ENCODE measurements at places on chromosomes 16 and 17.

DNA sequence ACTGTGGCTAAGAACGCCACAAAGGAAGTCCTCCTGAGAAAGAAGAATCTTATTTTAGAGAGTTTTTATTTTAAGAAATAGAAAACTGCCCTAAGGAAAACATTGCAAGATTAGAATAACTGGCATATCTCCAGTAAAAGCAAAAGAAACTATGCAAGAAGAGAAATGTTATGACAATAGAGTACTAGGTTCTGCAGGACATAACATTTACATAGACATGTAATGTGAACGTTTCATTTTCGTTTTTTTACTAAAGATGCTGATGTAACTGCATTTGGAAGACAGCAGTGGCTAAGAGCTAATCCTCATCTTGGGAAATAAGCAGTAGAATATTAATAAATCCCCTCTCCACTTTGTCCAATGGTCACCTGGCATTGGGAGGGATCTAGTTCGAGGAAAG is 7.8 kb upstream of the ASGR2 start:
- H3K4me1 ChIP-seq: no peaks in the 10 kb centered on the region
- H3K36me3 ChIP-seq: no peaks in the 10 kb centered on the region
- no peak overlapping the region for H3K27ac ChIP-seq
- DNase-seq: no peak

GRCh38 chr16:55992551-55992950 is 117.4 kb upstream of the CES5A start:
- H3K36me3 ChIP-seq: no peaks in the 10 kb centered on the region
- no peaks in the 10 kb centered on the region for H3K4me1 ChIP-seq
- no peak overlapping the region for H3K4me3 ChIP-seq
- no peaks in the 10 kb centered on the region for H3K27me3 ChIP-seq

DNA sequence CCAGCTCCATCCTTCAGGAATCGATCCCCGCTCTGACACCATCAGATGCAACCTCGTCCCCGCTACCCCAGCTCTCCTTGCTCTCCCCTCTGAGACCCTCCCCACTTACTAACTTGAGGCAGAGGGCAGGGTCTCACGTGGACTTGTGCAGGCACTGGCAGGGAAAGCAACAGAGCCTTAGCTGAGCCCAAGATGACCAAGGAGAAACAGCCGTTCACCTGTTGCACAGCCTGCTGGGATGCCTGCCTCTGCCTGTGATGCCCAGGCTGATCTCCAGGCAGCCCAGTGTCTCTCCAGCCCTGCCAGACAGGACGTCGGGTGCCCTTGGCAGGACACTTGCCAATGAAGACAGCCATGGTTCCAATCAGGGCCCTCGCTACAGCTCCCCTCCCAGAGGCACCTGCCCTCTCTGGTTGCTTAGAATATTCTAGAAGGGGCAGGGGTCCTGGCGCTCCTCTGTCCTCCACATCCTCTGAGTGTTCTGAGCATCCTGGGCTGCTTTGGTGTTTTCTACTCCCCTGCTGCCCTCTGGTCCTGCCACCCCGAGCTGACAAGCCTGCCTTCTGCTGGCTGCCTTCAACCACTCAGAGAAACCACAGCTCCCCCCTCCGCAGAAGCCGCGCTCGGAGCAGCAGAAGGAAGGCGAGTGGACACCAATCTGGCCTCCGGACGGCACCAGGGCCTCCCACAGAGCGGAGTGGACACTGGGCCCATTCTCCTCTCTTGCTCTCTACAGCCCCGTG is 6.7 kb downstream of the CEP295NL start:
- DNase-seq: no peak
- H3K27ac ChIP-seq: no peak overlapping the region
- no peaks in the 10 kb centered on the region for H3K36me3 ChIP-seq

GRCh38 chr17:50955667-50956120 is 89.5 kb upstream of the TOB1 start:
- no peak for DNase-seq
- H3K27me3 ChIP-seq: no peaks in the 10 kb centered on the region
- H3K4me1 ChIP-seq: peaks cover 4% of the 10 kb centered on the region

DNA sequence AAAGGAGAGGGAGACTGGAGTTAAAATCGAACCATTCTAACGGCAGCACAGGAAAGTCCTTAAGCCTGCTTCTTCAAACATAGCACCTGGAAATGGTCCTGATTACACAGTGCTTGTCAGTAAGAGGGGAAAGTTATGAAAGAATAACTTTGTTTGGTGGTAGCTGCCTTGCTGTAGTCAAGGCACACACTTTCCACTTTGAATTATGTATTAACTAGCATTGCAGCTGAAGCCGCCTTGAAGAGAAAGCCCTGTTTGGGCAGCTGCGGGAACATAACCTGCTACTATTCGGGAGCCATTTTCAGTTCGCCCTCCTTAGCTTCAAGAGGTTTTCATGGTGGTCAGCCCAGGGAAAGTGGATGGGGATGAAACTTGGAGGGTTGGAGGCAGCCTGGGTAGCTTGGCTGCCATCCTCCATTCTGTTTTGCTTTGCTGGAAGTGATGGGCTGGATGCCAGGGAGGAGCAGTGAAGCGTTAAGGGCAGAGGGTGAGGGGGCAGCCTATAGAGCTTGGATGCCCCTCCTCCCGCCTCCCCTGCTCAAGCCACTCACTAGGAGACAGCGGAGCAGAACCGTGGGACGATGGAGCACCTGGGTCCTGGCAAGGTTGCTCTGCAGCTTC is 5.3 kb upstream of the HAS3 start:
- no peaks in the 10 kb centered on the region for H3K36me3 ChIP-seq
- DNase-seq: no peak
- H3K4me3 ChIP-seq: no peak overlapping the region
- H3K27ac ChIP-seq: no peak overlapping the region

DNA sequence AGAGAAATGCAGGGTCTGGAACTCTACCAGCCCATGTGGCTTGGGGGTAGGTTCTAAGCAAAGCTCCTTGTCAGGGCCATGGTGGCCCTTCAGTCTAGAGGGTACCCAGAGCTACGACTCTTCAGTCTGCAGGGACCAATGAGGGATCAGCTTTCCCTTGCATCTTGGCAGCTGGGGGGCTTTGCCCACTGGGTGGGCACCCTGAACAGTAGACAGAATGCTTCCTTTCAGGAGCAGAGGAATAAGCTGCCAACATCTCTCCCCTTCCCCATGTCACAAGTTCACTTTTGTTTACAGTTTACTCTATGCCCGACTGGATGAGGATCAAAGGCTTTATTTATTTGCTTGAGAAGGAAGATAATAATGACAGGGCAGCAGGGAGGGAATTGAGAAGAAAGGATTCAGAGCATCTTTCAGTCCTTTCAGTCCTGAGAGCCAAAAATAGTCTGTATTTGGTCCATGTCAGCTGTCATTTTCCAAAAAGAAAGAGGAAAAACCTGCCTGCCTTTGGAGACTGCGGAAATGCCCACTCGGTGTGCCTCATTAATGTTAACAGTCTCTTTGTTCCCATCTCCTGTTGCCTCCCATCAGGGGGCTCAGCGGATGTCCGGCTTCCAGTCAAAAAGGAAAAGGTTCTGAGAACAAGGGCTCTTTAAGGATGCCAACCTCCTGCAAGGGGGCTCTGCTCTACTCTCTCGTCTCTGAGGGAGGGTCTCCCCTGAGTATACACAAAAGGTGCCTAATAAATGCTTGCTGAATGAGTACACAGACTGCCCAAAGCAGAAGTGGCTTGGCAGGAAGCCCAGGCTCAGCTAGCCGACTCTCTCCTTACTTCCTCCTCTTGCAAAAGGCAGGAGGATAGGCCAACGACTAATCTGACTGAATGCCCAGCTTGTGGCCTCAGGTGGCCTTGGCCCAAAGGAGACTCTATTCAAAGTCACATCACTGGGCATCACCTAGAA is 17.1 kb downstream of the TRAF4 start:
- H3K36me3 ChIP-seq: peaks cover 23% of the 10 kb centered on the region
- H3K27me3 ChIP-seq: no peaks in the 10 kb centered on the region
- no peak for DNase-seq
- H3K4me1 ChIP-seq: no peaks in the 10 kb centered on the region
- H3K4me3 ChIP-seq: no peak overlapping the region
- H3K27ac ChIP-seq: no peak overlapping the region

DNA sequence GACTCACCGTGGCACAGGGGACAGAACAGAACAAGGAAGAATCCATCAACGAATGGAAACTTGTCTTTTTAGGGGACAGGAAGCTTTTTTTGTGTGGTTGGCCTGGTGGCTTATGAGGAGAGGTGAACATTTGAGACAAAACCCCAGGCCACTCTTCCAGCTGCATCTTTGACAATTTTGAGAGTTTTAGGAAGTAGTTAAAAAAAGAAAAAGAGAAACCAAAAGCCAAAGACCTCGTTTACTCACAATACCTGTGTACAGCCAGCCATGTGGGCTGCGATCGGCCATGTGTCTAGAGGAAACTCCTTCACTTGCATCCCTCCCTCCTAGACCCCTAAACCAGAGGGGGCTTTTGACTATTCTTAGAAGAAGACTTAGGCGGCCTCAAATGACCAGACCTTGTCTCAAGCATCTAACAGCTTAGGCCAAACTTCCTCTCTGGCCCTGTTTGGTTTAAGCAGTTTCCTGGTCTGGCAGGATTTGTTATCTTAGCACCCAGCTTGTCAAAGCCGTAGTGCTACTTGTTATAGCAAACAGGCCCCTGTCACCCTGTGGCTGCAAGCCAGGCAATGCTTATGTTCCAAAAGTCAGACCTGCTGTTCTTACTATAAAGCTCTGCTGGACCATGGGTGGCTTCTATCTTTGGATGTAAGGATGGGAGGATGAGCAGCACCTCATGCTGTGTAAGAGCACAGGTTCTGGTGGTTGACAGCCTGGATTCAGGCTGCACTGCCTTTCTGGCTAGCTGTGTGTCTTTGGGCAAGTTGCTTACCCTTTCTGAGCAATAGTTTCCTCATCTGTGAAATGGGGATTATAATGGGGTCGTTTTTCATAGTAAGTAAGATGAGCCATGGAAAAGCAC is 17.7 kb downstream of the KSR1 start:
- peak overlapping the region; percentile 73 for H3K27ac ChIP-seq
- H3K36me3 ChIP-seq: no peaks in the 10 kb centered on the region
- peak; percentile 63 for DNase-seq
- H3K27me3 ChIP-seq: no peaks in the 10 kb centered on the region
- H3K4me3 ChIP-seq: peak overlapping the region; percentile 23

DNA sequence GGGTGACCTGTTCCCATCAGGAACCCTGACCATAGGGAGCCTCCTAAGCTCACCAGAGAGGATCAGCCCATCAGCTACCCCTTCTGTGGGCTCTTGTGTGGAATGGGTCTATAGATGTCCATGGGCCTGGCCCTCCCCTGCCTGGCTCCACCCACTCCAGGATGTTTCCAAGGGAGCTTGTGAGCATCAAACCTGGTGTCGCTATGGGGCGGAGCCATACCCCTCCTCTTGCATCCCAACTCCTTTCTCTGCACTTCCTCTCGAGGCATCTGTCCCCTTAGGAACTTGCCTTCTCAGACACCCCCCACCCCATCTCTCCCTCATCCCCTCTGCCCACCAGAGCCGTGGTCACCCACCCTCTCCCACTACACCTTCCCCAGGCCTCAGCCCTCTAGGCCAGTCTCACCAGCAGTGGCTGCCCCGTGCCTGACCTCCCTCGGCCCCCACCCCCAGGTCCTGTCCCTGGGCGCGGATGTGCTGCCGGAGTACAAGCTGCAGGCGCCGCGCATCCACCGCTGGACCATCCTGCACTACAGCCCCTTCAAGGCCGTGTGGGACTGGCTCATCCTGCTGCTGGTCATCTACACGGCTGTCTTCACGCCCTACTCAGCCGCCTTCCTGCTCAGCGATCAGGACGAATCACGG is 10.4 kb downstream of the KCNH6 start:
- peaks cover 6% of the 10 kb centered on the region for H3K4me1 ChIP-seq
- no peak overlapping the region for H3K27ac ChIP-seq
- no peak for DNase-seq
- peaks cover 1% of the 10 kb centered on the region for H3K27me3 ChIP-seq
- H3K36me3 ChIP-seq: no peaks in the 10 kb centered on the region

GRCh38 chr17:79960788-79961522 is 74.7 kb downstream of the TBC1D16 start:
- H3K27ac ChIP-seq: no peak overlapping the region
- DNase-seq: no peak
- H3K27me3 ChIP-seq: no peaks in the 10 kb centered on the region
- no peaks in the 10 kb centered on the region for H3K36me3 ChIP-seq
- no peaks in the 10 kb centered on the region for H3K4me1 ChIP-seq

DNA sequence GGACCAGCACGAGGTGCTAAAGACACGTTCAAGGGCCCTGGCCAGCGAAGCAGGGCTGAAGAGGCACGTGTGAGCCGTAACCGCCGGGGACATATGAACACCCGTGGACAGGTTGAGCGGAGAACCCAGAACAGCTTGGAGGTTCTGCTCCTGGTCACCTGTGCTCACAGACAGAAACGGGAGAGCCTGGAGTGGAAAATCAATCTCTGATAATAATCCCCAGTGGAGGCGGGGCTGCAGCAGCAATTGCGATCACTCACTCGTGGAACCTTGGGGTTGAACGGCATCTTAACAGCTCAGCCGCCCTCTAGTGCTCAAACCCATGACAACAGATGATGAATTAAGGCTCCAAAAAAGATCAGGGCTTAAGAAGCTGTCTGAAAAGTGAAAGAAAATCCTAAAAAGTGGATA is 25.6 kb downstream of the WIPI1 start:
- no peak overlapping the region for H3K27ac ChIP-seq
- no peaks in the 10 kb centered on the region for H3K27me3 ChIP-seq
- peak; percentile 64 for DNase-seq
- H3K4me1 ChIP-seq: peaks cover 20% of the 10 kb centered on the region

GRCh38 chr16:69834807-69835466 is 72.8 kb downstream of the WWP2 start:
- no peaks in the 10 kb centered on the region for H3K27me3 ChIP-seq
- no peak for DNase-seq
- H3K27ac ChIP-seq: no peak overlapping the region
- peaks cover 4% of the 10 kb centered on the region for H3K36me3 ChIP-seq
- no peak overlapping the region for H3K4me3 ChIP-seq
- H3K4me1 ChIP-seq: no peaks in the 10 kb centered on the region

DNA sequence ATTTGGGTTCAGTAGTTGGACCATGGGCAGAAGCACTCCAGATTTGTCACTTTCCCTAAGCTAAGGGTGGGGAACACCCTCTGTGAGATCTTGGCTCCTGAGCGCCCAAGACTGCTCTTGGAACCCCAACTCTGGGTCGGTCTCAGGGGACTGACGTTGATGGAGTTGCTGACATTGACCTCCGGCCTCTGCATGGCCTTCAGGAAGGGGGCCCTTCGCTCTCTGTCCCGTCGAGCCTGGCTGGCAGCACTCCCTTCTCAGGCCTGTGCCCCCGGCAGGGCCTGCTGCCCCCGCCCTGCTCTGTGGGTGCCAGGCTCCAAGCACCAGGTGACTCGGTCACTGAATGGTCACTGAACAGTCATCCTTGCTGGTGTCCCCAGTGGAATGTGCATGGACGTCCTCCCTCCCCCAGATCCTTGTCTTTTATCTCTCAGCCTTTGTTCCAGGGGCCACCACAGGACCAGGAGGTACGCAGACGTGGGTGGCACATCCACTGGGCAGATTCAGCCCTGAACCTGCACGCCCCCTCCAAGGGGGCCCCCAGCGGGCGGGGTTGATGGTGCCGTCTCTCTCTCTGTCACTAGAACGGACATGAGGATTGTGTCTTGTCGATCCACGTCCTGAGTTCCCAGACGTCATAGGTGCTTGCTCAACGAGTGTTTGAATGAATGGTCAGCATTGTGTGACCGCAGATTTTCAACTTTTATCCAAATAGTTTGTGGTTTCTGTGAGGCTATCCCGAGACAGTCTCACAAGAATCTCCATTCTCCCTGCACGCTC is 314.5 kb downstream of the SEC14L1 start:
- peak overlapping the region; percentile 73 for H3K27ac ChIP-seq
- peaks cover 6% of the 10 kb centered on the region for H3K36me3 ChIP-seq
- no peak for DNase-seq
- H3K4me3 ChIP-seq: peak overlapping the region; percentile 94
- H3K4me1 ChIP-seq: peaks cover 61% of the 10 kb centered on the region
- H3K27me3 ChIP-seq: no peaks in the 10 kb centered on the region
